ENCODE measurements at places on chromosomes 3 and 15.

GRCh38 chr15:67156834-67157233 is 91.4 kb downstream of the SMAD3 start:
- DNase-seq, result no peak

DNA sequence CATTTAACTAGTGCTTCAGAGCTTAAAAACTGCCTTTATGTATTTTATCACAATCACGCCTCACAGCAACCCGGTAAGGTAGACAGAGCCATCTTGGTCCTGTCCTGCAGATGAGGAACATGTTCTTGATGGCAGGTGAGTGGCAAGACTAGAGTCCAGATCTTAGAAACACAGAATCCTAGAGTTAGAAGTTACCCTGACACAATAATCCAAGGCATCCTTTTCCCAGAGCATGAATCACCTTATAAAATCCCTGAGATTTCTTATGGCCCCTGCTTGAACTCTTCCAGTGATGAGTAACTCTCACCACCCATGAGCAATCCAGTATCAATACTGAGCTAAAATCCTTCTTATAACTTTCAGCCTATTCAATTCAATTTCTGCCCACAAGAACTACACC is 16.9 kb downstream of the POPDC2 start:
- no peak for DNase-seq

GRCh38 chr3:131620977-131621376 is 118.2 kb upstream of the MRPL3 start:
- DNase-seq, result no peak

DNA sequence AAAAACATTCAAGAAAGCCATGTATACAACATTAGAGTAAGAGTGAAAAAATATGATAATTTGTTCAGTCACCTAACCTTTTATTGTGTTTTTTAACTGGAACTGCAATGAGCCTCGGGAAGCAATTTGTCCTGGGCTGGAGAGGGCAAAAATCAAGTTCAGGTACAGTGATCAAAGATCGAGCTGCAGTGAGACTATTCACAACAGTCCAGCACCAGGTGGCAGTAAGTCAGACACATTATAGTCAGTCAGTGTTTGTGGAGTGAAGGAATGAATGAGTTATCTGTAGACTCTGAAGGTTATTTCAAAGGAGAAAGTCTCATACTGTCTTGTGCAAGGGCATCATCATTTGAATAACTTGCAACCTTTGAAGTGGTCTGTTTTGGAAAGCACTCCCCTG is 116.6 kb downstream of the CHDH start:
- no peak for DNase-seq
